HT-29 (cell line): ENCODE measurements at places on chromosomes 12 and 14.

GRCh38 chr12:5456030-5456429, 24.1 kb downstream of the NTF3 start:
- no peak for DNase-seq

GRCh38 chr12:24617471-24617870, 331.4 kb downstream of the BCAT1 start:
- no peak for DNase-seq

- no peak for DNase-seq
These were observed 9.6 kb upstream of the GPR84 start for GRCh38 chr12:54373649-54374561.

GRCh38 chr12:87381742-87382141, 647.5 kb downstream of the C12orf50 start:
- DNase-seq = no peak

DNA sequence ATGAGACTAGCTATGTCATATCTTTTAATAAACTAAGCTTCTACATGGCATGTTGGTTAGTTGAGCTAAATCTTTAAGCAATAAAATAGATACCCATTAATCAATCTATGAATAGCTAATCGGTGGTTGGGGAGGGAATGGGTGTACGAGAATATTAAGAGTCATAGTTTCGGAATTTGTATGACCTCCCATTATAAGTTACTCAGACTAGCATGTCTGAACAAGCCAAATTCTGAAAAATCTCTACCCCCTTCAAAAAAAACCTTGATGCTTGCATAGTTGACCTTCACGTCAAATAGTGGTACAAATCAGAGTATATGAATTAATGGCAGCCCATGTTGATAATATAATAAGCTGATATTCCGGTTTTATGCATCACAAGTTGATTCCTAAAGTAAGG, 60.0 kb downstream of the PLEKHG7 start:
- DNase-seq = no peak

DNA sequence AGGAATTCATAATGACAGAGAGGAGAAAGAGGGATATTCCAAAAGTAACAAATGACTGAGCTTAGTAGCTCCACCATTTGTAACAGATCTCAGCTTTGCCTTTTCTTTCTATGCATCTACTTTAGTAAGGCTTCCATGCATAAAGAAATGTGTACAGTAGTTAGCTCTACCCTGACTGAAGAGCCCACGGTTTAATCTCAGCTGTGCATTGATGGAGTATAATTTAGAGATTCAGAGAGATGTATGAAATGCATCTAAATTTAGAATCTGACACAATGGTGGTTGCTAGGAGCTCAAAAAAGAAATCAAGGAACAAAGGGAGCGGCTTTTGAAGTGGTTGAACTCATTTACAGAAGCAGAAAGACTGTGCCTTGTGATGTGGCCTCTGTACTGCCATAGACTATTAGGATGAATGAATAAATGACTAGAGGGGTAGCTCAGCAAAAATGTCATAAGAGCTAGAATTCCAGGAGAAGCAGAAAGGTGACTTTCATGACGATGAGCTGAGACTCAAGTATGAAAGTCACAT, 838.6 kb downstream of the RPS29 start:
- DNase-seq = no peak

DNA sequence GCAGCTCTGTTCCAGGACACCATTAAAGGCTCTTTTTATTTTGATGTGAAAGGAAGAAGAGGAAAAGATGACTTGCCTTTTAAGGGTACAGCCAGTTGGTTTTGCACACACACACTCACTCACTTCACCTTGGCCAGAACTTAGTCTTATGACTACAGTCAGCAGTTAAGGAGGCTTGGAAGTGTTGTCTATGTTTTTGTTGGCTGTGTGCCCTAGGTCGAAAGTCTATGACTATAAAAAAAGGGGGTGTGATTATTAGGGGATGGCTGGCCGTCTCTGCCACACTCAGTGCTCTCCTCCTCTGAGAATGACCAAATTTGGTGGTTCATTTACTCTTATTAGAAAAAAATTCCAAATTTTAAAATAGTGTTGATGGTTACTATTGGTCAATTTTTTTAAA, 139.5 kb upstream of the OTX2 start:
- peak; percentile 51 for DNase-seq

- DNase-seq = no peak
These were observed 61.5 kb downstream of the NT5DC3 start for GRCh38 chr12:103779410-103780092.

- DNase-seq = peak; percentile 24
These were observed 49.2 kb upstream of the SGPP1 start for GRCh38 chr14:63777024-63777423.

DNA sequence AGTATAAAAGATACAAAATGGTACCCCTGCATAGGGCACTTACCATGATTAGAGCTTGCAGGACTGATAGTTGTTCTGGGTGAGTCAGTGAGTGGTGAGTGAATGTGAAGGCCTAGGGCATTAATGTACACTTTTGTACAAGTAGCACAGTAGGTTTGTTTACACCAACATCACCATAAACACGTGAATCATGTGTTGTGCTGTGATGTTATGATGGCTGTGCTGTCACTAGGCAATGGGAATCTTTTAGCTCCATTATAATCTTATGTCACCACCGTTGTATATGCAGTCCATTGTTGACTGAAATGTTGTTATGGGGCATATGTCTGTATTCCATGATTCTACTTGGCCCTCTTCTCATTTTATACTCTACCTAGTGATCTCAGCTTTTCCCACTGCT, 11.8 kb downstream of the NUBPL start:
- DNase-seq = no peak

DNA sequence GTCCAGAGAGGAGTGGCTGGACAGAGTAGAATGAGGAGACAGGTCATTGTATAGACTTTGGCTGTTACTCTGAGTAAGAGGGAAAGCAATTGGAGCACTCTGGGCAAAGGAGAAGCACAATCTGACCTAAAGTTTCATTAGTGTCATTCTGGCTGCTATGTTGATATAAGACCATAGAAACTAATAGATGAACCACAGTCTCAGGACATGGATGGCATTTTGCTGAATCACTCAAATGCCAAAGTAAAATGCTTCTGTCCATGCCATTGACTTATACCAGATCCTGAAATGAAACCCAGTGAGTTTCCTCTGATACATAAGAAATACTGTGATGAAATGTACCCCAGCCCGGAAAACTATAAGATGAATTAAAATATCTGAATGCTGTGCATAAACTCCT, 65.8 kb upstream of the COCH start:
- DNase-seq = no peak

DNA sequence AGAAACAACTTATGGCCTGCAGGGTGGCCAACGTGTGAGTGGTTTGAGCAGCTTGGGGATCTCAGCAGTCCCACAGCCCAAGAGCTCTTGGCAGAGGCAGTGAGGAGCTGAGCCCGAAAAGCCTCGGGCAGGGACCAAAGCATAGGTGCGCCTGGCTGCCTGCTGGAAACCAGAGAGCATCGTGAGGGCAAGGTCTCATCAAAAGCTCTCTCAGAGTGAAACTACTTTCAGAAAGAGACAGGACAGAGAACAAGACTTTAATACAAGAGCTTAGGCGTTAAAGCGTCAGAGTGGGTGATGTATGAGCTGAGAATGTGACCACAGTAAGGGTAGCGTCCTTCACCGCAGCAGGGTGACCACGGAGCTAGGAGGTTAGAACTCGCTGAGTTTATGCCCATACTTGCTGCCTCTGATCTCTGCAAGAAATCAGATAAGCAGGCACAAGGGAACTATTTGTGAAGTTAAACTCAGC, 30.8 kb downstream of the LGMN start:
- no peak for DNase-seq

- no peak for DNase-seq
These were observed 33.2 kb upstream of the VPS37B start for GRCh38 chr12:122929148-122929538.

DNA sequence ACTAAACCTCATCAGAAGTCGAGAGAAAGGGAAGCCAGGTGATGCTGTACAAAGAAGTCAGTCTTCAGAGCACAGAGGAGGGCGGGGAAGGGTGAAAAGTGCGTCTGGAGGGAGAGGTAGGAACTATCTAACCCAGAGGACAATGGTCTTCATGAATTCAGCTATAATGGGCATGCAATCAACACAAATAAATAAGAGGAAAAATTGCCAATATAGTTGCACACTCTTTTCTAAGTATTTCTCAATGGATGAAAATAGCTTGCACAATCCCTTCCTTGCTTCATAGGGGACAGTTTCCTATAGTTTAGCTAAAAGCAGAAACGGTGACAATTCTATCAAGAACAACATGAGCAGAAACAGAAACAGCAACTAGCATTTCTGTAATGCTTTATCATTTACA, 931.2 kb downstream of the AACS start:
- DNase-seq = no peak

DNA sequence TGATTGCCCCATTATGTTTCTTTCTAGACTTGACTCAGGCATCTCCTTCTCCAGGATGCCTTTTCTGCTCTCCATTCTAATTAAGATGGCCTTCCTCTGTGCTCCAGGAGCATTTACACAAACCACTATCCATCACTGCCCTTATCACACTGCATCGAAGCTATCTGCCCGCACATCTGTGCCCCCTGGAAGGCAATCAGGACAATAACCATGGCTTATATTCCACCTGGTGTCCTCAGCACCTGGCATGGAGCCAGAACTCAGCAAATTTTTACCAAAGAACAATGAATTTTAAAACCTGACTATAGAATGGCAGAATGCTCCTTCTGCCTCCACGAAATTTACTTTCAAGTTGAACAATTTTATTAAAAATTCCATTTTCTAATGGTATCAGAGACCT, 465.8 kb downstream of the APAF1 start:
- DNase-seq = no peak

DNA sequence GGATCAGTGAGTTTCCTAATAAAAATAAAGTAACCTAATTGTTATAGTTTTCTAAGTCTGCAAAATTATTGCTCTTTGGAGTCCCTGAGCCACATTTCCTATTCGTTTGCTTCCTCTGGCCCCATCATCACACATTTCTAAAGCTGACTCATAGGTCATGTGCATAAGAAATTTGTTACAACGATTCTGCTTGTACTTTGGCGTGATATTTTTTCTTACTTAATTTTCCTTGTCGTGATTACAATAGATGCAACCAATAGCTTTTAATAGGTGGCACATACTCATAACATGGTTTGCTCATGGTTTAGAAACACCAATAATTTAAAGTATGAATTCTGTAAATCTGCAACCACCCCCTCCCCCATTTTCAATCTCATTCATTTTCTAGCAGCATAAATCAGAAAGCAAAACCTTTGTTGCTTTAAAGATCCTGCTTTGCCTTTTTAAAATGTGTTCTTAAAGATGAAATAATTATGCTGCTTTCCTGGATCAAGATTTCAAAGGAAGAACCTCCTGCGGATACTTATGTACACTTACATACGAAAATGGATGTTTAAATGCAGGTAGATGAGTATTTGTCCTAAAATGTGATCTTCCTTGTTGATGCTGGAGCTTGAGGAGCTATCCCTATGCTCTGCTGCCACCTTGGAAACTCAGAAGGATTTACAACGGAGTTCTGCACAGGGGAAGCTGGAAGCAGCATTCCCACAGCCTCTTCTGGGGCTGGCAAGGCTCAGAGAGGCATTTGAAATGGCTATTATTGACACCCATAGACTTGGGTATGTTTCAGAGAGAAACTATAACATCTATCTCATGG, 1.7 kb upstream of the FLRT2 start:
- DNase-seq = peak; percentile 57

DNA sequence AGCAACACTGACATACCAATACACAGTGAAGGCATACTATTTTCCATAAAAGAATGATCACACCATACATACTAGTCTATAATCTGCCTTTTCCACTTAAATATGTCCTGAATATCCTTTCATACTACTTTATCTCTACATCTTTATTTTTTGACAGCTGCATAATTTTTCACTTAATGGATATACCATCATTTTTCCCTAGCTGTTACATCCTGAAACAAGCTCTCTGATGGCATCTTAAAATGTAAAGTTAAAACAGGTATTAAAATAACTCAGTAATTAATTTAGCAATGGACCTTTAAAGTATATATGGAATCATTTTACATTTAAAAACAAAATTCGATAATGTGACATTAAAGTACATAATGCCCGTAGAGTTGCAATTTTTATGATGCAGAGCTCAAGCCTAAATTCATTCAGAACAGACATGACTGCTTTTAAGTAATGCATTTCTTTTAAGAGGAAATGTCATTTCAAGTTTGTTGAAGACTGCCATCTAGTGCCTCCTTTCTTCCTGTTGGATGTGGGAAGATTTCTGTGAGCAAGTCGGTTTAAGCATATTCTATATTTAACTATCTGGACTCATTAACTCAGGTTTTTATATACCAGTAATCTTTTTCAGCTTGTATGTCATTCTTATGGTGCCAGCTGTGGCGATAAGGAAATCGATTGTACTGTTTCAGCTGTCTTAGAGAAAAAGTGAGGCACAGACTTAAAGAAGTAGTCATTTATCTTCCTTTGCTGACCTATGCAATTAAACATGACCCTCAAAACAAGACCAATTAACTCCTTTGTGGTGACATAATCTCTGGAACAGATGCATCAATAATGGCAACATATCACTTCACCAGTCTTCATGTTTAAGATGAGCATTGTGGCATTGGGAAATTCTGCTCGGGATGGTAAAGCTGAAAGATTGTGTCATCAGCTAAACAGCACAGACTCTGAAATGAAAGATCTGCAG, 20.3 kb downstream of the PRICKLE1 start:
- DNase-seq = peak; percentile 56

- DNase-seq = peak; percentile 49
These were observed 7.1 kb upstream of the SMUG1 start for GRCh38 chr12:54195737-54196347.

DNA sequence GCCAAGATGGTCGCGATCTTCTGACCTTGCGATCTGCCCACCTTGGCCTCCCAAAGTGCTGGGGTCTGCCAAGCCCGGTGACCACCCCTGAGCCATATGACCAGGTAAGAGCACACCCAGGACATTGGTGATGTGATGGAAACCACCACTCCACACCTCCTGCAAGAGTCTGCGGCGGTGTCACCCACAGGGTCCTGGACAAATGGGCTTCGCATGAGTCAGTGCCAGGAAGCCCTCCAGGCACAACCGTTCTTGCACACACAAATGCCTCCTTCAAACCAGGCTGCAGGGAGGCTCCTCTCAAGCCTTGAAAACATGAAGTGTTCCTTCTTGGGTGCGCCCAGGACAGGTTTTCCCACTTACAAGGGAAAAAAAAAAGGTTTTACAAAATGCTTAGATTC, 16.6 kb downstream of the PITPNM2 start:
- no peak for DNase-seq

DNA sequence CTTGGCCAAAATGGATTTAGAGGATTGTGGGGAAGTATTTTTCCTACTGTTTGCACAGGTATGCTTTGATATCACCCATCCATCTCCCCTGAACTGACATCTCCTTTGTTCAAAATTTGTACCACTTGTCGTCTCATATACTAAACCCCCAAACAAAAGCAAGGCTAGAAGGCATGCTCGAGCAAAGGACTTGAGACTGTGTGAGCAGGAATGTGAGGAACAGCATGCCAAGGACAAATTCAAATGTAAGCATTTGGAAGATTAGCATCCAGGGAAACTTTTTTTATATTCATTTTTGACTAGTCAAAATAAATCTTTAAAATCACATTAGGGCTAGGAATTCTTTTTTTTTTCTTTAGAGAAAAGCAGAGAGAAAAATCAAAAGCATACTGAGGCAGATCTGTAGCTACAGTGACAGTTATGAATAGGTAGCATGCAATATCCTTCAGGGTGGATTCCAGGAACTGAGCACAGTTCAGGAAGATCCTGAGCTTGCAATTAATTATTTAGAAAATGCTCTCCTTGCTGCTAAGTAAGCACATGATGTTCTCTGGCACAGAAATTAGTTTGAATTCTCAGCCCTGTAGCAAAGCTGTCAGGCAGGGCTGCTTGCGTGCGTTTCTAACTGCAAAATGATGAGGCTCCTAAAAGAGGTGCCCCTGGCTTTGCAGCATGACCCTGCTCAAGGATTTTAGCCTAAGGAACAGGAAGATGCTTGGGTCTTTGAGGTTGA, 327.7 kb downstream of the LRIG3 start:
- no peak for DNase-seq
